Activated naive CD4-positive, alpha-beta T cell (primary cell): ENCODE measurements at places on chromosomes 11 and 22.
A peak's percentile ranks its signal among the peaks of the same experiment; 100 is the strongest.

DNA sequence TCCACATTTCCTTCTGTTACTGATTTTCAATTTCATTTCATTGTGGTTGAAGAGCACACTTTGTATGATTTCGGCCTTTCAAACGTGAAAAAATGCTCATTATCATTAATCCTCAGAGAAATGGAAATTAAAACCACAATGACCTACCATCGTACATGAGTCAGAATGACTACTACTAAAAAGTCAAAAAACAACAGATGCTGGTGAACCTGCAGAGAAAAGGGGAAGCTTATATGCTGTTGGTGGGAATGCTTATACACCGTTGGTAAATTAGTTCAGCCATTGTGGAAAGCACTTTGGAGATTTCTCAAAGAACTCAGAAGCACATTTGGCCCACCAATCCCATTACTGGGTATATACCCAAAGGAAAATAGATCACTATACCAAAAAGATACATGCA, 57.6 kb downstream of the DLG2 start:
- no peak for DNase-seq

GRCh38 chr11:85643191-85643614, 4.6 kb upstream of the TMEM126A start:
- no peak for DNase-seq

DNA sequence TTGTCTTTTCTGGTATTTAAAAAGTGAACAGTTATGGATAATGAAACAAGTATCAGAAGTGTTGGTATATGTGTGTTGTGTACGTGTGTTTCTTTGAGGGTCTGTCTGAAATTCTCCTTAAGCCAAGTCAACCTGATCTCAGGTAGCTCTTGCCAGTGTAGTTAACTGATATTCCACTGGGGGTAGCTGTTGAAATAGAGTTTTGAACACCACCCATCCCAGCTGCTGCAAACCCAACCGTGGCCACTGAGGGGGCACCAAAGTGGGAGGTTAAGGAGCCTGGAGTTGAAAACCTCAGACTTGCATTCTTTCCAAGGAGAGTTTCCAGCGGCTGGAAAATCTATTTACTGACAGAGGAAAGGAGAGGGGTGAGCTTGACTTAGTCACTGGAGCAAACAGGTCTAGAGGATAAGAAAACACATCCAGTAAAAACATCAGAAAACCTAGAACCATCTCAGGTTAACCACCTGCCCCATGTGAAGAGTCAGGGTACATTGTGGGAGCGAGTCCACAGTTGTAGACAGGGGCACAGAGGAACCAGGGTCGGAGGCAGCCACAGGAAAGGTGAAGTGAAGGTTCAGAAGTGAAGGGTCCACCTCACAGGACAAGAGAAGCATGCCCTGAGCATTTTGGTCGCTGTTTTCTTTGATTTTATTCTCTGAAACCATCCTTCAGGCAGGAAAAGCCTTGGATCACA, 8.8 kb upstream of the CUL5 start:
- peak; percentile 5 for DNase-seq

GRCh38 chr11:67468456-67468758, 644 bp downstream of the TMEM134 start:
- no peak for DNase-seq

DNA sequence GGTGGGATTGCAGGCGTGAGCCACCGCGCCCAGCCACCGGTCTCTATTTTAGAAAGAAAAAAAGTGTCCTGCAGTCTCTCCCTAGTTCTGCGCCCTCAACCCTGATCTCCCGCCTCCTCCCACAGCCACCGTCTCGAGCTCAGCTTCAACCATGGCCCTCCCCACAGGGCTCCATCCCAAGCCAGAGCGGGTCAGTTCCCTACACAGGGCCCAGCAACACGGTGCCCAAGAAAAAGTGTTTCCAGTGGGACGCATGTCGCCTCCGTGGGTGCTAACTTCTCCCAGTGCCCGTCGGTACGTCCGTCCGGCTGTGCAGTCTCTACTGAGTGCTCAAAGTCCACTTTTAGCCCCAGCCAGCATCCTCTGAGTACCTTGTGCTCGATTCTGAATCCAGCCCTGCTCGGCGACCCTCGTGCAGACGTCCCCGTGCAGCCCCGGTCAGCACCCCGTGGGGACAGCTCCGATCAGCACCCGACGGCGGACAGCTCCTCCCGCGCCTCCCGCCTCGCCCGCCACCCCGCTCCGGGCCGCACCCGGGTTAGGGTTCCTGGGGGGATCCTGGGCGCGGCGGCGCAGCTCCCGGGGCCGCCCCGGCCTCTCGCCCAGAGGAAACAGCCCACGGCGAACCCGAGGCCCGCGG, 657 bp upstream of the MAPK8IP2 start:
- DNase-seq, result peak; percentile 63

GRCh38 chr11:16225623-16226022, 130.7 kb downstream of the SOX6 start:
- DNase-seq, result no peak

DNA sequence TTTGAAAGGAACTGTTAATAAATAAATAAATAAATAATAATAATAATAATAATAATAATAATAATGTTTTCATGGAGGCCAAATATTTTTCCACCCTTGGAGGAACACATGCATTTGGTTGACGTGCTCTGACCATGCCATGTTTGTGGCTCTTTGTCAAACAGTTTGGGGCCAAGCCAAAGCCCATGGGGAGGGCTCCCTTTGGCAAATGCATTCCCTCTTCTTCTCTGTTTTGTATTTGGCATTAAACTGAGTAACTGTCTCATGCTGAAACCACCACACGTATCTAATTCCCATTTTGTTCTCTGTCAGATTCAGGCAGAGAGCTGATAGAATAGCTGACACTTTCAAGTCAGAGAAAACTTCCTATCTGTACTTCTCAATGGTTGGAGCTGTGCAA, 68.6 kb upstream of the PAX6 start:
- DNase-seq, result no peak

GRCh38 chr11:57315491-57315890, 9.3 kb downstream of the TNKS1BP1 start:
- no peak for DNase-seq

- DNase-seq, result no peak
Observed at GRCh38 chr11:118206391-118207031, 18.3 kb downstream of the JAML start.

DNA sequence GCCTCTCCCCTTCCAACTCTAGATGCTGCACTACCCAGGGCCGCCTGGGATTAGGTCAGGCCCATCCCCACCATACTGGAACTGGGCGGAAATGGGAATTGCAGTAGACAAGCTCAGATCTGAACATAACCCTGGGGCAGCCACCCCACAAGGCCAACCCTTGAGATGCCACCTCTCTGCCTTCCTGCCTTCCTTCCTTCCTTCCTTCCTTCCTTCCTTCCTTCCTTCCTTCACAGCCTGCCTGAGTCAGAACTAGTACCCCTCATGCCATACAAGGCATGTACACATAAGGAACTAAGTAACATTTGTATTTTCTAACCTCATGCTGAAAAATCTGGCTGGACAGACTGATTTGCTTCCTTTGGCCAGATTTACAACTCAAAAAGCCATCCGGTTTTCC, 28.0 kb downstream of the SHISAL1 start:
- DNase-seq, result no peak

DNA sequence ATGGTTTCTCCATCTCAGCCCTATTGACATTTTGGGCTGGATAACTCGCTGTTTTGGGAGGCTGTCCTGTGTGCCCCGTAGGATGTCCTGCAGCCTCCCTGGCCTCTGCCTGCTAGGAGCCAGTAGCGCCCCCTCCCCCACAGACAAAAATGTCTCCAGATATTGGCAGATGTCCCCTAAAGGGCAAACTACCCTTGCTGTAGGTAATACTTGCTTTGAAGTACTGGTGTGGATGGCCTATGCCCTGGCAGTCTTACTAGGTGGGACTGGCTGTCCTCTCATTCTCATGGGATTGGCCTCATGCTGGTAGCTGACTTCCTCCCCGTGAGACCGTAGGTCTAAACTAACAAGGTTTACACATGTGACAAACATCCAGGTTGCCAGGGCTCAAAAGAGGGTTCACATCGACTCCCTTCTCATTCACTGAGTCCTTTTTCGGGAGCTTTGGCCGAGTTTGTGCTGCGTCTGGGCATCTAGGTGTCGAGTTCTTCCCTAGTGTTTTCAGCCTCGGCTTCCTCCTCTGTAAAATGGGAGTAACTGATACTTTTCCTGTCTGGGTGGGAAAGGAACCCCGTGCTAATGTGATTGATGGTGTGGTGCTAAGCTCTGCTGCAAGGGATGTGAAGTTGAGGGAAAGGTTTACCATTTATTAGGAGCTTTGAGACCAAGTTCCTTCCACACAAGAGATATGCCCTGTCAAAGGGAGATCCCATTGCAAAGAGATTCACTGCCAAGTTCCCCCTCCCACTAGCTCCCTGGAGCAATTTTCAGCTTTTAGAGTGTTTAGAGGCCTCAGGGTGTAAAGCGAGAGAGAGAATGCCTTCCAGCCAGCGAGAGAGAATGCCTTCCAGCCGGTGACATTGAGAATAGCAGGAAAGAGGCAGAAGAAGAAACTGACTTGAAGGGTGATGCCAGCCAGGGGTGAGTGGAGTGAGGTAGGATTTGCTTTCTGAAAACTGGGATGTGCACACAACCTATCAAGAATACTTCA, 17.0 kb downstream of the PTPRJ start:
- no peak for DNase-seq

- no peak for DNase-seq
Observed at GRCh38 chr11:118434553-118435289, 1.6 kb upstream of the KMT2A start.

DNA sequence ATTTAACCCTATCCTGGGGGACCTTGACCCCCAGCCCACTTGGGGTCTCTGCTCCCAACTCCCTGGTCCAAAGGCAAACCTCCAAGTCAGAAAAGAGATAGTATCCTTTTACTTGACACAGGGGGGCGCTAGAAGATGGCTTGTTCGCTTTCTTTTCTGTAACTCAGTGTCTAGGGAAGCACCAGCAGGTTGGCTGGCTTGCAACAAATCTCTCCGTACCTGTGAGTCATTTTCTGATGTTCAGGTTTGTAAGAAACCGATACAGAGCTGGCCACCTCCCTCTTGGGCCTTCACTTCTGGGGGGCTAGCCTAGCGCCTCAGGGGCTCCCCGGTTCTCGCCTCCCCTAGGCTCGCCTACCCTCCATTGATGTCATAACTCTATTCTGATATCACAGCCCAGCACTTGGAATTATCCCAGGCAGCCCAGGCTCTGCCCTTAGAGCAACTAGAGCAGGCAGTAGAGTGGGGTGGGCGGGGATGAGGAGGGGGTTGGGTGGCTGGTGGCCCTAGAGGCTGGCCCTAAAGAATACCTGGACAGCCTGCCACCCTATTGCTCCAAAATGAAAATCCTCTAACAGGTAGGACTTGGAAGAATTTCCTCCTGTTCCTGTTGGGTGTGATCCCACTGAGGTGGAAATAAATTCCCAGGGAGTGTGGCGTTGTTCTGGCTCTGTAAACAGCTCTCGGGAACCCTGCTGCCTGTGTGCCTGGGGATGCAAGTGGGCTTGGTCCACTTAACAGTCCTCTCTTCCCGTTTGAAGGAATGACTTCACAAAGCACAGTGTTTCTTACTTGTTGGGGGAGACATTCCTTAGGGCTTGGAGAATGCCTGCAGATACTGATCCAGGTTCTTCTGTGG, 69.4 kb downstream of the OSBP2 start:
- DNase-seq, result no peak

DNA sequence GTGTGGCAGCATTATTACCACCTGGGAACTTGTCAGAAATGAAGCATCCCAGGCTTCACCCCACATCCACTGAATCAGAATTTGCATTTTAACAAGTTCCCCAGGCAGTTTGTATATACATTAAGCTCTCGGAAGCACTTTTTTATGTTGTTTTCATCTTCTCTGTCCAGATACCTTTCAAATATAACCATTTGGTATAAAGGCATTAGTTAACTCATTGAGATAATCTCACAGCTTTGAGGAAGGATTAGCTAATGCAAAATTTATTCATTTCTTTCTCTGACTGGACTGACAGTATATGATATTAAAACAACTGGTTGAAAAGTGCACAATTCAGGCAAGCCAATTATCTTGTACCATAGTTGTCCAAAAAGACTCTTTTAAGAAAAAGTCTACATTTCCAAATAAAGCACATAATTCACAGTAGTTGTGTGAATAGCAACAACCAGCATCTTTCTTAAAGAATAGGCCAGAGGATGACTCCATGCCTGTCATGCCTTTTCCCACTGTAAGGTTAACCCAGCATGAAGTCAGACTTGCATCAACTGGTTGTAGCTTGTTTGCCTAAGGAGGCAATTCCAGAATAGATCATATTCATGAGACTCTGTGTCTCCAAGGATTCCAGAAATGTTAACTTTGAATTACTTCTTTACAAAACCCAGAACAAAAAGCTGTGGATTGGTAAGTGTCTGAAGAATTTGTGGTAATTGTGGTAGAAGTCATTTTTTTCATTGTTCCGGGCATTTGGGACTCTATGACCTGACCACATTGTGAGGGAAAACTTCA, 254.3 kb upstream of the SESN3 start:
- DNase-seq, result no peak

GRCh38 chr11:25159341-25159740, 662.5 kb downstream of the LUZP2 start:
- DNase-seq, result no peak

DNA sequence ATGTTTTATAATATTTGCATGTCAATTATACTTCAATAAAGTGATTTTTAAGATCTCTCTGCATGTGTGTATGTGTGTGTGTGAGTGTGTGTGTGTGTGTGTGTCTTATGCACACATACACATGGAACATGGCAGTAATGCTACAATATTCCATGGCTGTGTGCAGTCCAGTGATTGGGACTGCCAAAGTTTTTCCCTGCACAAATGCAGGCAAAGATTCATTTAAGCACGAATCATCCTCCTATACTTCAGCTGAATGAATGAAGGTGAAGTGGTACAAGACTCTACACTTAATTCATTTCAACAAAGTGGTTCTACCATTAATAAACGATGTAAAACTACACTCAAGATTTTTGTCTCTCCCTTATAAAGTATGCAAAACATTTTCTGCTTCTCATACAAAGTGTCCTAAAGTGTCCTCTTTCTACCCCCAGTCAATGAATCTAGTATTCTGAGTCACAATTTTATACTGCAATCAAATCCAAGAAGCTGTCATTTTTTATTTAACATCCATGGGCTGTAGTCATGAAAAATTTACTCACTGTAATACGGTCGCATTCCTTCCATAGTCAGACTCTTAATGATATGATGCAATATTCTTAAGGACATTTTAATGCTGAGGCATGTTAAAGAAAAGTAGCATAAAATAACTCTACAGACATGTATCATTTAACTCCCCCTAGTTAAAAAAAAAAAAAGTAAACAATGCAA, 132.4 kb downstream of the TTC28 start:
- DNase-seq, result no peak

GRCh38 chr11:71490044-71490730, 36.9 kb upstream of the KRTAP5-7 start:
- no peak for DNase-seq

GRCh38 chr11:128417607-128418324, 169.6 kb downstream of the ETS1 start:
- no peak for DNase-seq

- no peak for DNase-seq
Observed at GRCh38 chr11:69170704-69171103, 15.0 kb downstream of the SMIM38 start.
